Left kidney (tissue), 8 donors: ENCODE measurements at places on chromosomes 7 and 10. TPM values are rescaled to one million over a fixed set of nuclear protein-coding genes. Genes with fewer than 3 reads are reported as not detected.

- DNase-seq = no peak
Measured at GRCh38 chr10:113041324-113041723, 91.3 kb downstream of the TCF7L2 start.

- DNase-seq = no peak
Measured at GRCh38 chr7:131899271-131900030, 343.0 kb upstream of the PODXL start.

SSC4D gene
- 4.3 TPM for polyA plus RNA-seq

DNA sequence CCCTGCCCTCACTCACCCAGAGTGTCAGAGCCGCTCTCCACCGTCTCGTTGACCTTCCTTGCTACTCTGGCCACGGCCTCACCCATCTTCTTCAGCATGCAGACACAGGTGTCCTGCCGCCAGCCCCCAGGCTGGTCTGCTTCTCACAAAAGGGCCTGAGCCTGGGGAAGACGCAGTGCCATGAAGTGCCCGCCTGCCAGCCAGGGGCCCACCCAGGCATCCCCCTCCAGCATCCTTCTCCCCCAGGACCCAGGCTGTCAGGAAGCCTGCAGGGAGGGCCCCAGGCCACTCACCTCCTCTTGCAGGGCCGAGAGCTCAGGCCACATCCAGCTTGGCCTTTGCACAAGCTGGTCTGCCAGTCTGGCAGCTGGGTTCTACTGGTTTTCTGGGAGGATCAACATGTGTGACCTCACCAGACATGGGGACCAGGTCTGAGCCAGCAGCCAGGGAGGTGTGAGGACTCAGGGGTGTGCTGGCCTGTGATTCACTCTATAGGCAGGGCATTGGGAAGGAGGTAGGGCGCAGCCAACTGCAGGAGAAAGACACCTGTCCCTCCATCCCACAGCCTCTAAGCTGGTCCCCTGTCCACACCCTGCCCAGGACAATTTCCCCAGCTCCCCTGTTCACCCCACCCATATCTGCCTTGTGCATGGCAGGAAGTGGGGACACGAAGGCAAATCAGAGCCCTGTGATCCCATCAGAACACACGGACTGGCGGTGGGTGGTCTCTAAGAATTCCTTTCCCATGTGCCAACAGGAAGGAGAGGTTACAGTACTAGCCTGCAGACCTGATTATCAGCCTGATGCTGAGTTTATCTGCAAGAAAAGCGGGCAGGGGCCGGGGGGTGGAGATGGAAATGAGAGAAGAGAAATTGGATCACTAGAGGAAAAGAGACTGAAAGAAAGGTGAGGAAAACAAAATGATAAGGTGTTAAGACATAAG lies 5.7 kb downstream of the LRRC20 start:
- DNase-seq = no peak

DNA sequence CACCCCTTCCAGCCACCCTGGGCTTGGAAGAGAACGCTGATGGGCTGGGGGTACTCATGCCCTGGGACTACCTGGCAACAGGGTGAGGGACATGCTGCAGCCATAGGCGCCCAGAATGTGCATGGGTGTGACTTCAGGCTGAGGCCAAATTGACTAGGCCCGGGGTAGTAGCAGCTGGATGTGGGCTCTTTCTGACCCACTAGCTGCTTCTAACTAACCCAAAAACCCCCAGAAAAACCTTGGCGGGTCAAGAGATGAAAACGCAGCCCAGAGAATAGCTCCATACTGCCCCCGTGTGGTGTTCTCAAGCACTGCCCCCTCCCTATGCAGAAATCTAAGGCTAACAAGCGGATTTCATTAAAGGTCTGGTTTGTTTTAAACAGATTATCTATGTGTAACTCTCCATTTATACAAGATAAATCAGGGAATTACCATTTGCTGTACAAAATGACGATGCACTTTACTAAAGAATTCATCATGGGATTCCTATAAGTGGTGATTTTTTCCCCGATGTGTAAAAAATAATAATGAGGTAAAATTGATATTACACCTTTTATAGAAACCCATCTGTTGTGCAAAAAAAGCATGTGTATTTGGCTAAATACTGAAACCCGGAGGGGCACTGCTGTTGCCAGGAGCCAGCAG lies 4.2 kb downstream of the SMARCD3 start:
- no peak for DNase-seq

GRCh38 chr10:71344154-71344925 lies 25.3 kb downstream of the SLC29A3 start:
- DNase-seq = no peak

C10orf105 gene
- polyA plus RNA-seq = 0.18 TPM

GRCh38 chr7:105805447-105806019 lies 70.9 kb downstream of the ATXN7L1 start:
- no peak for DNase-seq

DNA sequence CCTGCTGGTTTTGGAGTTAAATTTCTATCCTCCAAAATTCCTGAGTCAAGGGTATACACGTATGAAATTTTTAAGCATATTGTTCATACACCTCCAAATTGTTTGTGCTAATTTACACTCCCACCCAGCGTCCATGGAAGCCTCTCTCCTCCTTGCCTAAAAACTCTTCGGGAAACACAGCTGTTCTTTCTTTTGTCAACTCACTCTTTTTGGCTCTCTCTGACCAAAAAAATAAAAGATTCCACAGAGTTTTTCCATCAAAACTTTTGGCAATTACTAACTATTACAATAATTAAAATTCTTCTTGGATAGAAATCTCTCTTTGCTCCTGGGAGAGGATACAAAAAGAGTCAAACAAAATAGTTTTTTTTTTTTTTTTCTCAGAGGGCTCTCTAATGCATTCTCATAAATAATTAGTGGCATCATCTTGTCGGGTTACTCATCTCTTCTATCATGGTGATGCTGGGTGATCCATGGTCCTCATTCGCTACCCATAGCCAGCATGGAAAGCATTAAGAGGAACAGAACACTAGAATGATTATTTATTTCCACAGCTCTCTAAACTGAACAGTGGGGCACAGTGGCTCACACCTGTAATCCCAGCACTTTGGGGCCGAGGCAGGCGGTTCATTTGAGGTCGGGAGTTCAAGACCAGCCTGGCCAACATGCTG lies 310.7 kb downstream of the SFMBT2 start:
- no peak for DNase-seq

LIPK gene
- not detected for polyA plus RNA-seq
